ENCODE measurements at places on chromosomes 4 and X. TPM values are rescaled to one million over a fixed set of nuclear protein-coding genes. Genes with fewer than 3 reads are reported as not detected.
A peak's percentile ranks its signal among the peaks of the same experiment; 100 is the strongest.

The FAM184B gene
- not detected for total RNA-seq

The SYTL5 gene
- total RNA-seq: not detected

The PPA2 gene
- total RNA-seq: 79.9 TPM

The PGAM4 gene
- total RNA-seq: not detected

The SASH3 gene
- total RNA-seq: not detected

The PPM1K gene
- total RNA-seq: 9.0 TPM

The EFHC2 gene
- not detected for total RNA-seq

The ZCCHC12 gene
- 0.07 TPM for total RNA-seq

The MAGEC3 gene
- not detected for total RNA-seq

The SH2D1A gene
- total RNA-seq: not detected

The GABRG1 gene
- total RNA-seq: not detected

The DGAT2L6 gene
- total RNA-seq: not detected

GRCh38 chrX:50707405-50707804, 106.6 kb downstream of the SHROOM4 start:
- no peak for DNase-seq

- peak; percentile 43 for DNase-seq
These were observed 9.7 kb upstream of the MAGEA4 start for GRCh38 chrX:151902813-151903591.

DNA sequence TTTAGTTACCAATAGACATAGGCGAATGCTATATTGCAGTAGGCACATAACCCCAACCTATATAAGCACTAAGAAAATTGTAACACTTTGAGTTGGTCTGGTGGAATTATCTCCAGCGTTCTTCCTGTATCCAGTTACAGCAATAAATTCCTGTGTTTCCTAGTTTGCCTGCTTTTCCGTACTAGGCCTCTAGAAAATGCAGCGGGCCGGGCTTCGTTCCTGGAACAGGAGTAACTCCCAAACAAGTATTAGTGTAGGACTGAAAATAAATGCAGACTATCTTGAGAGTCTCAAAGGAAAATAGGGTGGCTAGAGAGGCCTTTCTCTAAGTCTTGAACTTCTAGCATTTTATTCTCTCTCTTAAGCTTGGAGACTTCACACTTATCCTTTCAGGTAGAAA, 159.8 kb downstream of the OR13H1 start:
- DNase-seq: no peak

DNA sequence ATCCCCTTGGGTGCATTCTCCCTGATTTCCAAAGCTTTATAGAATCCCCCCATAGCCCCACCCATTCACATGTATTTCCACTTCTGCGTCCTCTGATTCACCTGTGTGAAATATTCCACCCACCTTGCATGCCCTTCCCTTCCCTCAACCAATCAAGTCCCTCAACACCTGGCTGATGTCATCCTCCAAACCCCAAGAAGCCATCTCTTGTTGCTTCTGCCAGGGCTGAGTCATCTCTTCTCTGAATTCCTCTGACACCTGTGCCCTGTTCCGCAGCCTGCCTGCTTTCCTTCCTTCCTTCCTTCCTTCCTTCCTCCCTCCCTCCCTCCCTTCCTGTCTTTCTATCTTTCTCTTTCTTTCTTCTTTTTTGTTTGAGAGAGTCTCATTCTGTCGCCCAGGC, 9.9 kb downstream of the CRMP1 start:
- no peak for DNase-seq

DNA sequence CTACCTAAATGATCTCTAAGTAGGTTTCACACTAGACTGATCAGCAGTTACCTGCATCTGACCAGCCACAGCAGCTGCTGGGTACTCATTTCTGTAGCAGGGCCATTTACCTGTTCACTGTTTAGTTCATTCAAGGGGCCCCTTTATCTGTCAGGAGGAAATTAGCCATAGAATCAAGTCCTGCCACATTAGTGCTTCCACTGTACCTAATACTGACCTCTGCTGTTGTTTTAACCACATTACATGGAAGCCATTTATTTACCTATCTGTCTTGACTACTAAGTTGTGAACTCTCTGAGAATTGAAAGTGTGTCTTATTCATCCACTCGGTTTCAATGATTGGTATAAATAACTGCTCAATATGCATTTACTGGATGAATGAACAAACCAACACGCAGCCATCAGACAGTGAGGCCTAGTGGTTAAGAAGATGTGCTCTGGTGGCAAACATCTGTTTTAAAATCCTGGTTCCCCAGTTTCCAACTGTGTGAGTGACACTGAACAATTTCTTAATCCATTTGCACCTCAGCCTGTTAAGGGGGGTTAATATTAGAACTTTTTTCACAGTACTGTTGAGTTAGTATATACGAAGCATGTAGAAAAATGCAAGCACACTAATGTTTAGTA, 30.0 kb upstream of the ANXA5 start:
- peak; percentile 33 for DNase-seq

- no peak for DNase-seq
These were observed 748 bp downstream of the FAM9B start for GRCh38 chrX:9033179-9033578.

DNA sequence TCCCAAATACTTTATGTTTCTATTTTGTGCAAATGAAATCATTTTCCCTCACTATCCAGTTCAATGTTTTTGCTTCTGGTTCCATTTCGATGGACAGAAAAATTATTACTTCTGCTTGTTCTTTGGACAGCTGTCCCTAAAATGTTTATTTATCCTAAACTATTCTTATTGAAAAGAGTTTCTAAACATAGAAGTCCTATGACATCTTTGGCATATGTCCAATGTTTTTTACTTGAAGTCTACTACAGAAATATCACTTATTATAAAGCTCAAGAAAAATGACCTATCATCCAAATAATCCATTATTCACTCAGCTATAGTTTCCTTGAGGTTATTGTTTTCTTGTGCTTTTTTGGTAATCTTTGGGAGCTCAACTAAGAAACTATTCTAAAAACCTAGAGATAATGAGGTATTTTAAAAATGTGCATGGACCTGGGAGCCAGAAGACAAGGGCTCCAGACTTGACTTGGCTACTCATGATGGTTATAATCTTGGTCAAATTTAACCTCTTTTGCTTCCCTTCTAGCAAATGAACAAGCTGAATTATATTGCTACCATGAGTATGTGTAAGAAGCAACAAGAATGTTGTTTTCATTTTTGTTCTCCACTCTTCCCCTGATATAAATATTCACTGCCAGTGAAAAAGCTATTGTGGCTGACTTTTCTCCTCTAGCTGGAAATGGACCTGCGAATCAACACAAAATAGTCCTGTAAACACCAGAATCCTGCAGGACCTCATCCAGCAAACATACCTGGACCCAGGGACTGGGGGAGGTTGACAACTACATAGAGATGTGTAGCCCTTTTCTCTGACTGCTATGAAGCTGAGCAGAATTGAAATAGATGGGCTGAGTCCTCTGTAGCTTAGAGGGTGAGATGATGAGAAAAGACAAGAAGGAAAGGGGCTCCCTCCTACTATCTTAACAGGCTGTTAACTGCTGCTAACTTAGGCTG, 137.4 kb downstream of the FRYL start:
- no peak for DNase-seq

- no peak for DNase-seq
These were observed 700 bp downstream of the VMA21 start for GRCh38 chrX:151397741-151398070.

GRCh38 chr4:168259096-168259495, 59.5 kb downstream of the DDX60 start:
- no peak for DNase-seq

DNA sequence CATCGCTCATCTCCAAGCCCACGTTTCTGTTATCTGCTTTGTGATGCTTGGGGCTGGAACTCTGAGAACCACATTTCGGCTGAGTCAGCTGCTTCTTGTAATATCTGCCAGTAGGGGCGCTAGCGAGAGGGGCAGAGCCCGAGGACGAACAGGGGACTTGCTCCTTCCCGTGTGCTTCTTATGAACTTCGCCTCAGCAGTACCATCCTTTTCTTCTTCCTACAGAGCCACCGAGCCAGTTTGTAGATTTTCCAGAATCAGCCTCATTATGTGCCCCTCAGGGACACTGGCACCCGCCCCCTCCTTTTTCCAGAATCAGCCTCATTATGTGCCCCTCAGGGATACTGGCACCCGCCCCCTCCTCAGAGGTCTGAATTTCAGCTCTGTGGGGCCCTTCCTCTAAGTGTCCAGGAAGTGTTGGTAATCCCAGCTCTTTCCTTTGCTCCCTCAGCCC, 441.7 kb upstream of the RASGEF1B start:
- DNase-seq: peak; percentile 7

- DNase-seq: no peak
These were observed 183.8 kb upstream of the NUDT10 start for GRCh38 chrX:51148848-51149247.

- no peak for DNase-seq
These were observed 909 bp upstream of the SLAIN2 start for GRCh38 chr4:48340276-48340964.

- peak; percentile 46 for DNase-seq
These were observed 2.0 kb upstream of the THAP9 start for GRCh38 chr4:82898322-82899243.

DNA sequence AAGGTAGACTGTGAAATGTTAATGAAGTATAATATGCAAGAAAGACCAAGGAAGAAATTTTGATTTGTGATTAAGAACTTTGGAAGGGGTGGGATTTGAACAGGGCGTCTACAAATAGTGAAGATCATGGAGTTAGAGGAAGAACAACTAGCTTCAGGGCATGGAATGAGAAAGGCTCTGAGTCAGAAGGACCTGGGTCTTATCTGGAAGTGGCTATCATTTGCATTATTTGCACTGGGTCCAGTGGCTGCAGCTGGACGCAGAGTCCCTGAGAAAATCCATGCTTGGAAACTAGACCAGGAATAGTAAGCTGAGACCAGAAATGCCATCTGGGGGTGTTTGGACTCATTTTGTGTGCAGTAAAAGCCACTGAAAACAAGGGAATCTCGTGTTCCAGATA, 4.3 kb upstream of the LIMCH1 start:
- DNase-seq: no peak

GRCh38 chrX:102720237-102721168, at the start of gene GPRASP3:
Gene GPRASP3, plus strand, starts transcription at chrX:102720743. Its CDS starts 28,253 bp downstream, at chrX:102748996.
- DNase-seq: peak; percentile 35

- no peak for DNase-seq
These were observed 52.2 kb downstream of the AFAP1 start for GRCh38 chr4:7887436-7887835.
